Hepatocyte (in vitro differentiated cells): ENCODE measurements at places on chromosomes 13 and 19. TPM values are rescaled to one million over a fixed set of nuclear protein-coding genes. Genes with fewer than 3 reads are reported as not detected.

DNA sequence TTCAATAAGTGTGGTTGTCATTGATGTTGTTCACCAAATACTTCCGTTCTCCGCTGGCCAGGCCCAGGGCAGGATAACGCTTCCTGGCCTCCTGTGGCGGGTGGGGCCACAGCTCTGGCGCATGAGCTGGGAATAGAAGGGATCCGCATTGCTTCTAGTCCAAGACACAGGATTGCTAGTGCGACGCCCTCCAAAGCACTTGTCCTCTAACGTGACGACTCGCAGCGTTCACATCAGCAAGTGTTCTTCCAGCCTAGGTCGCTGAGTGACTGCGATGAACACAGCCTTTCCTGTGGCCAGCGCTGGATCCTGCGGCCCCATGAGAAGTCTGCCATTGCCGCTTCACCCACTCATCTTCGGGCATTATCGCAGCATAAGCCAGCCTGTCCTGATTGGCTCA is 39.4 kb downstream of the VSTM2B start:
- no peak for DNase-seq

- DNase-seq = peak; percentile 83
Observed at GRCh38 chr19:5961969-5962945, 15.7 kb downstream of the RANBP3 start.

DNA sequence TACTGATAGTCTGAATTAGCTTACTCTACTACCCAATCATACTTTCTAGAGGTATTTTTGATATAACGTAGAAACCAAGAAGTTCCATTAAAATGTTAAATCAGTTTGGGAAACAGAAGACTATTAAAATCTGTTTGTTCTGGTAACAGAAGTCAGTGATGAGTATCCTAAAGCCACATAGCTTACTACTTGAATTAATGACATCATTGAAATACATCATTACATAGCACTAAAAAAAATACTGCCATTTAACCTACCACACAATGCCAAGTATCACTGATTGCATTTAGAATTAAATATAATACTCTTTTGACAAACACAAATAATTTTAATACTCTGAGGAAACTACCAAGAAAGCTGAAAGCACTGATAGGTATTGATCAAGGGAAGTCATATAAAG is 5.4 kb downstream of the MRPS31 start:
- DNase-seq = no peak

- DNase-seq = no peak
Observed at GRCh38 chr13:45242524-45242923, 41.7 kb upstream of the KCTD4 start.

DNA sequence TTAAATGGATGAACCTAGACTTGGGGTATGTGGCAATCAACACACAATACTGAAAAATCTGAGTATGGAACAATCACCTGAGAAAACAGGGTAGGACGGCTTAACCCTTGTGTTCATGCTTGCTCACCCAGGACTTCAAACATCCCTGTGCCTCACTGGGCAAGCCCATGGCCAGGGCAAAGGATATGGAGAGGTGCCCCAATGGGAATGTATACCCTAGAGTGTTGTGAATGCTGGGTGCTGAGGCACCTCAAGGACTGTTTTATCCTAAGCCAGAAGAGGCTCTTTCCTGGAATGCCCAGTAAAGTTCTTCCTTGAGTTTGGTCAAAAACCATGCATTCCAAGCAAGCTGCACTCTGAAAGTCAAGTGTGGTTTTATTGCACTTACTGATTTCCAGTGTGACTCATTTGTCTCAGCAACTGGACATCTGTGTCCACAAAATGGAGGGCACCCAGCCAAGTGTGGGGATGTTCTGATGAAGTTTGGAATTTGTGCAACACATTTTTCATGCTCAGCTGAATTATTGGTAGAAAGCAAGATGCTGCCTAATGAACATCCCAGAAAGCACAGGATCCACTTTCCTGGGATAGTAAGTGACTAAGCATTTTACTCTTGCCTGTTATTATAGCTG is 531.3 kb downstream of the RFC3 start:
- DNase-seq = peak; percentile 40

Gene GNG8
- total RNA-seq = not detected in 2 replicates
